ENCODE measurements at places on chromosomes 4 and X.

- no peak for DNase-seq
Observed at GRCh38 chr4:18635531-18635930, 614.0 kb upstream of the LCORL start.

DNA sequence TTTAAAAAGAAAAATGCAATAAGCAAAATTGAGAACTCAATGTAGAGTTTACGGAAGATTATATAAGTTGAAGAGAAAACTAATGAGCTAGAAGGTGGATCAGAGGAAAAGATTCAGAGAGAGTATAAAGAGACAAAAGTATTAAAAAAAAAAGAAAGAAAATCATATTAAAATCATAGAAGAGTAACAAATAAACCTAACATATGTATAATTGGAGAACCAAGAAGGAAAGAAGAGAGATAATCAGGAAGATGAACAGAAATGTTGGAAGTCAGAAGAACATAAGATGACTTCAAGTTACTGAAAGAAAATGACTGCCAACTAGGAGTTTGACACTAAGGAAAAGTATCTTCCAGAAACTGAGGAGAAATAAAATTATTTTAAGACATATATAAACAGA lies 34.3 kb upstream of the ANTXR2 start:
- DNase-seq: no peak

- DNase-seq: no peak
Observed at GRCh38 chrX:112877771-112878173, 37.1 kb upstream of the AMOT start.

GRCh38 chr4:73998040-73999011 lies at the start of gene CXCL5:
CXCL5 (minus strand) TSS chr4:73998677; CDS start chr4:73998581, 96 bp downstream.
- no peak for DNase-seq

DNA sequence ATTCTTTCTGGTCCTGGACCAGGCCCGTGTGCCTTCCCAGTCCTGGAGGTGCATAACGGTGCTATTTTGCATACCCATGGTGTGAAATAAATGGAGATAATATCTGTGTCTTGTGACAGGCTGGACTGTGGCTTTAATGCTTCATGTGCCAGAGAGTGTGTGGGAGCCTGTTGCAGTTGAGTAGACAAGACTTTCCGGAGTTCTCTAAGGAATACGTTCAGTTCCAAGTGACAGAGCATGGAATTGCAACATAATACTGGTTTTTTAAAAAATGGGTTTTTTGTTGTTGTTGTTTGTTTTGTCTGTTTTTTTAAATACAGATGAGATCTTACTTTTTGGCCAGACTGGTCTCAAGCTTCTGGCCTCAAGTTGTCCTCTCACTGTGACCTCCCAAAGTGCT lies 74.0 kb downstream of the HPRT1 start:
- no peak for DNase-seq

DNA sequence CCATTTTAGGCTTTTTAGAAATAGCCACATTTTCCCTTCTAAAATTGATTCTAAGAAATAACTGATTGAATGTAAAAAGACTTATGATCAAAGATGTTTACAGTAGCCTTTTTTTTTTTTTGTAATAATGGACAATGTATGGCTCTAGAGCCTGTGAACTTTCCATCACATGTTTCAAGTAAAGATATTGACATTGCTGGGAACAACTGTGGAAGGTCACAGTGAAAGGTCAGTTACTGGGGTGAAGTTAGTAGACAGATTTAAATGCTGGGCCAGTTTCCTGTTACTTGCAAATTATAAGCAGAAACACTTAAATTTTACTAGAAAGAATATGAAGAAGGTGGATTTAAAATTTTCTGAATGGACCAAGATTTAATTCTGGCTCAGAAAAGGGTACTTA lies 18.4 kb downstream of the PAGE2 start:
- DNase-seq: no peak

DNA sequence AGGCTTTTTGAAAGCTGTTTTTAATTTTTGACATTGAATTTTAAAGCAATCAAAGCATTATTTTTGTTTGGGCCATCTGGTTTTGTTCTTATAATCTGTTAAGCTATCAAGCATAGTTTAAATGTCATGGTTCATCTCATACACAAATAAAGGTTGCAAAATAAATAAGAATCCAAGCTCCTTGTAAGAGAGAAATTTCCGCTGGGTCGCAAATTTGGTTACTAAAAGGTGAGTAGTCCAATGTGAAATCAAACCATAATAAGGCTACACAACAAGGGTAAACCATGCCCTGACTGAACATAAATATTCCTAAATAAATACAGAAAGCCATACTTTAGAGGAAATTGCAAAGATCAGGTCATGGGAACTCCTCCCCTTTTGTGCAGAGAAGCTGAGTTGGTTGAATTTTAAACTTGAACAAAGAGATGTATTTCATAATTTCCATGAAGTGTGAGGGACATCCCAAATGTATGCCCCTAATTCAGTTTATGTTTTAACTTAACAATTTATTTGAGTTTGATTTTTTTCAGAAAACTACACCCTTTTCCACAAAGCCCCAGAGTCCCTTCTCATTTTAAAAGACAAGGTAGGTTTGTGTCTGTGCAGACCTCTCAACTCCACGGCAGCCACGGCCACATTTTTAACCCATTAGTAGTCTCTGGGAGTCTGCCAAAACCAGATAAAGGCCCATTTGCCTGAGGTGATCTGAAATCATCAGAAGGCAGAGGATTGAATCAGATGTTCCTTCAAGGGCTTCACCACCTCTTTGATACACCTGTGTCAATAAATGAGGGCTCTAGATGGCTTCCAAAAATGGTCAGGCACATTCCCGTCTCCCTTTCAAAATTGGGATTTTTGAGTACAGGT lies 85.2 kb downstream of the PLAC1 start:
- DNase-seq: no peak

DNA sequence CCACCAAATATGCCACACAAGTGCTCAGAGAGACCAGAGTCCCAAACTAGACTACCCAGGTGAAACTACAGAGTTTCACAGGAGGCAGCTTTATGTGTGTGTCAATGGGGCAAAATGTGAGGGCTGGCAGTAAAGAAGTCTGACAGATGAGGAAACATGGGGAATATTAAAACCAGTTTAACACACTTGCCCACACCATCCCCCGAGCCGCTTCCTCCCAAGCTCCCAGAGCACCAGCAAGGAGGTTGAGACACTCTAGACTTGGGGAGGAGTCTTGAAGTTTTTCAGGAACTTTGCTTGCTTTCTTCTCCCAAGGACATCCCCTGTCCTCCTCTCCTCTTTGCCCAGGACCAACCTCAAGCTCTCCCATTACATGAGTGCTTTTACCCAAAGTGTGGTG lies 94.7 kb upstream of the SPRY1 start:
- no peak for DNase-seq

GRCh38 chr4:25694466-25694865 lies 38.8 kb downstream of the SLC34A2 start:
- DNase-seq: no peak

- no peak for DNase-seq
Observed at GRCh38 chr4:189779281-189779980, 161.2 kb upstream of the FRG1 start.

- no peak for DNase-seq
Observed at GRCh38 chrX:65253817-65254216, 277.6 kb upstream of the ZC4H2 start.

DNA sequence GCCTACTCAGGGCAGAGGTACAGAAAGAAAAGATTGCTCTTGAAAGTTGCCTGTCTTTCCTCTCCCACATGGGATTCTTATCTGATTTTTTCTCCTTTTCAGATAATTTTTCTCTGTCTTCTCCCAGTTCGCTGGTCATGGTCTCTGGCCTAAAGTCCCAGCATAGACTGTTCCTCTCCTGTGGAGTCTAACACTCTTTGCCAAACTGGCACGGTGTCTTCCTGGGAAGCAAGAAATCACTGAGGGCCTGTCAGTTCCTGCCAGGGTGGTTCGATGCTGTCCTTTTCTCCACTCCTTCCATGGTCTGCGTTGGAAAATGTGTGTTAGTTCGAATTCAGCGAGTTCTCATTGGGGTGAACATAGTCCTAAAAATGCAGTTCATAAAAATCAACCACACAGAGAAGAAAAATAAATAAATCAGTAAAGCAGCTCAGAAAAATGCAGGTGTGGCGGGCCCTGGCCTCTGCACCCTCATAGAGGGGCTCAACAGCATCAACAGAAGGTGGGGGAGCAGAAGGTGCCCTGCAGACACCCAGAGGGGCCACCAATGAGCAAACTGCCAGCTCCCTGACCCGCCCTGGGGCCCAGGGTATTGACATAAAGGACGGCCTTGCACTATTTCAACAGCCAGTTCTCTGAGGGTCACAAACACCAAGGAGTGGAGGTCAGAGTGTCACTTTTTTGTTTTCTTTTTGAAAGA lies 2.1 kb downstream of the RGN start:
- DNase-seq: no peak

DNA sequence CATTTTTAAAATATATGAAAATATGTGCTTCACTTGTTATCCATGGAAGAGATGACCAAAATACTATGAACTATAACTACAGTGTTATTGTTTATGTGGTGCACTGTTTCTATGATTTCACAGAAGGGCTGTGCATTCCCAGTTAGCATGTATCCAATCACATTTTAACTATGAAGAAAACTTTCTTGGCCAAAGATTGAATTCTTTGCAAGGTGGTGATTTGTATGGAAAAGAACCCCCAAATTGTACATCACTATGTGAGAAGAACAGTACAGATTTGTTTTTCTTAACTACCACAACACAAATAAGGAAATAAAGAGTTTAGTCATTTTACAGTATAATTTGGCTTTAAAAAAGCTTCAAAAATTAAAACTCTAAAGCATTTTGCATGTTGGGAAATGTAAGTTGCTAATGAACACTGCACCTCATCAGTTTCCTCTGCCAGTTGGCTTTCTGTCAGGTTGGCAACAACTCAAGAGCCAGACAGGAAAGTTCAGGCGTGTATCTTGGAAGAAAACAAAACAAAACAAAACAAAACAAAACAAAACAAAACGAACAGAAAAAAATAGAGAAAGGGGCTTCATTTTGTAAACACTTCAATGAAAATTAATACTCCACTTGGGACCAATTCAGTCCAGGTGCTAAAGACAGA lies 237.0 kb downstream of the SCFD2 start:
- no peak for DNase-seq

- DNase-seq: no peak
Observed at GRCh38 chr4:107153228-107153627, 117.1 kb upstream of the DKK2 start.

- no peak for DNase-seq
Observed at GRCh38 chr4:6755088-6755753, 27.3 kb upstream of the KIAA0232 start.

DNA sequence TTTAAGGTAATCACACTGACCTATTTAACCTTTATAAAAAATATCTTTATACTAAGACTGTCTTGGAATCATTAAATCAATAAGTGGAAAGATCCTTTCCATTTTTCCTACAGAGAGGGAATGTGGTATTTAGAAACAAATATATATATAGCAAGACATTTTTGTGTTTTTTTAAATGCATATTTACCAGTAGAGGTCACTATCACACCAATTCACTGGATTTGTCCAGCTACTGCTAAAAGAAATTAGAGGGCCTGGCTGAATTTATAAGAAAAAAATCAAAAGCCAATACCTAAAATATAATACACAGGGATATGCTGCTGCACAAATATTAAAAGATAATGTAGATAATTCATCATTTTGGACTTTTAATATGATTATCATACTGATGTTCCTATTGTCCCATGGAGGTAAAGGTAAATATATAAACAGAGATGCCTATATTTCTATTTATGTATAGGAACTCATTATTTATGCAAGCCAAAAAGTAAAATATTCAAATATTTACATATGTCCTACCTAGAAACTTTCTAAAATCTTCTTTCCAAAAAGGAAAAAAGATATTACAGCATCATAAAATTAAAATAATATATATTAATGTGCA lies 69.5 kb downstream of the PDE5A start:
- DNase-seq: no peak

GRCh38 chrX:125151146-125151545 lies 168.5 kb upstream of the TEX13C start:
- DNase-seq: no peak

DNA sequence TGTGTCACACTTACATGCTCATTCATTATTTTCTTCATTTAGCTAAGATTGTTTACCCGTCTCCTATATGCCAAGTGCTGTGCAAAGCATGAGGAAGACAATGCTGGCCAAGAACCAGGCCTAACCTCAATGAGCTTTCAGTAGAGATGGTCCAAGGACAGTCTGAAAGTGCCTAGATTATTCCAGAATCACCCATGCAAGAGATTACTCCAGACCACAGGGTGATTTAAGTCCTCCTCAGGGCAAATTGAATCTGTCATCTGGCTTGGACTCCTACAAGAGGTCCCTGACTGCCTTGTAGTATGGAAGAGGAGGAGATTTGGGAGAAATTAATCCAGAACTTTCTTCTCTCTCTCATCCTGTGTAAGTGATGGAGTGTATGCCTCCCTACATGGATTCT lies 99.4 kb upstream of the NDP start:
- DNase-seq: no peak

DNA sequence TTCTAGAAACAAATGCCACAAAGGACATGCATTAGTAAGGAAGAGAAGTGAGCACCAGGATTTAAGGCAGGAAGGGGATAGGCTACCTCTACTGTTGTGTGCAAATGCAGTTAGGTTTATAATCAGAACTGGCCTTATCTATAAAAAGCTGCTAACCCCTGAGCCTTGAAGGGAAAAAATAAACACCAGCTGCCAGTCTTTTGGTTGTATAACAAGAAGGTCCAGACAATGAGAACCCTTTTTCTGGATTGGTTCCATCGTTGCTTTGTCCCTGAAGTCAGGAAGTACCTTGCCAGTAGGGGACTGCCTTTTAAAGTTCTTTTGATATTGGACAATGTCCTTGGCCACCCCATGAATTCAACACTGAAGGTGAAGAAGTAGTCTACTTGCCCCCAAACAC lies 126.7 kb upstream of the OTUD4 start:
- no peak for DNase-seq

DNA sequence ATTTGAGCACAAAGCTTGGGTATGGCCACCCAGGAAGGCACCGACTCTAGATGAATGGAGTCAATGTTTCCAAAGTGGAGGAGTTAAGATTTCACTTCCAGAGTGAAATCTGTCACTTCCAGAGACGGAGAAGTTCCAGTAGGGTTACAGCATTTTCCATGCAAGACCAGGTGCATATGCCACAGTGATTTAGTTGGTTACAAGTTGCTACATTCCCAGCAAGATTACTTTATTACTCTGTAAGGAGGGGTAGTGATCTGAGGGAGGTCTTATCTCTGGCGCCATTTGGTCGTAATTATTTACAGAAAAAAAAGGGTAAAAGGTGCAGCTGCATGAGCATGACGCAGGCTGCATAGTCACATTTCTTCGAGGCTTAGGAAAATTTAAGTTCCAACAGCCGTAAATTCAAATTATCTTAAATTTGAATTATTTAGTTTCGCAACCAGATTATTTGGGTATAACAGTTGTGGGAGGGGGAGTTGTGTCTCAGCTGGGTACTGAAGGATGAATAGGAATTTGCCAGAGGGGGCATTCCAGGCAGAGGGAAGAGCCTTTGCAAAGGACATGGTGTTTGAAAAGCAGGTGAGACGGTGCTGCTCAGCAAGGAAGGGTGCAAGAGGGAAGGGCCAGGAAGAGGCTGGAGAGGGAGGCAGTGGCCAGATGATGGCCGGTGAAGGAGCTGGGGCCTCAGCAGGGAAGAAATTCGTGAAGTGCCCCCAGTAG lies 17.4 kb upstream of the AFAP1 start:
- no peak for DNase-seq
